ENCODE measurements at places on chromosomes 6 and 20.

DNA sequence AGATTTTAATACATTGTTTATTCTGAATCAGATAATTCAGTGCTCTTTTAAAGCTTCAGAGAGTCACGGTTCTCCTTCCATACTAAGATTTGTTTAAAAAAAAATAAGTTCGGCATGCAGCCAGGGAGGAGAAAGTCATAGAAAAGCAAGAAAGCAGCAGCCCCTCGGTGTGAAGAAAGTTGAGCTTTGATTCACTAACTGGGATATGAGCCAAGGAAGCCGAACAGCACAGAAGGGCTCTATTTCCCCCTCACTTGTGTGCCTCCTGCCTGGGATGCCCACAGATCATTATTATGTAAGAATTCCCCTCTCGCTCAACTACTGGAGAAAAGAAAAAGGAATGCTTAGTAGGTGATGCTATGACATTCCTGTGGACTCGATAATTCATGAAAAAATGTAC is 69.3 kb upstream of the SYNJ2 start:
- no peak for DNase-seq

DNA sequence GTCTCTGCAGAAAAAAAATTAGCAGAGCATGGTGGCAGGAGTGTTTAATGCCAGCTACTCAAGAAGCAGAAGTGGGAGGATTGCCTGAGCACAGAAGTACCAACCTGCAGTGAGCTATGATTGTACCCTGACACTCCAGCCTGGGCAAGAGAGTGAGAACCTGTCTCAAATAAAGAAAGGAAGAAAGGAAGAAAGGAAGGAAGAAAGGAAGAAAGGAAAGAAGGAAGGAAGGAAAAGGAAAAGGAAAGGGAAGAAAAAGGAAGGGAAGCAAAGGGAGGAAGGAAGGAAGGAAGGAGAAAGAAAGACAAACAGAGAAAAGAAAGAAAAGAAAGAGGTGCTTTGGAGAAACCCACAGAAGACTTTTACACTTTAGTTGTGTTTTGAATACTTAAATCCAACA is 12.8 kb upstream of the PDCD2 start:
- no peak for DNase-seq

DNA sequence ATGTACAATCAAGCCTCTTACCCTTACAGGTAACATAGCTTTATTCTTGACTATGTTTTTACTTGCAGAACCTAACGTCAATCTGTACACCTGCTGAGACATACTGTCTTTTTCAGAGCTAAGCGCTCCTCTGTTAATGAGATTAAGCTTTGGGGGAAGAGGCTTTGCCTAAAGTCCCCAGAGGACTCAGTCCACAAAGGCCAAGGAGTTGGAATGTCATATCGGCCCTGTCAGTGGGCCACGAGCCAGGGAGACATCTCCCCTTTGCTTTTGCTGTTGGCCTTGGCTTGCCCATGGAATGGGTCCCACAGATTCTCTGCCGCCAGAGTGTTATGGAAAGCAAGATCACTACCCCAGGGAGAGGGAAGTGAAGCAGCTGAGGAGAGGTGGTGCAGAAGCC is 64.1 kb upstream of the SOX4 start:
- DNase-seq, result no peak

DNA sequence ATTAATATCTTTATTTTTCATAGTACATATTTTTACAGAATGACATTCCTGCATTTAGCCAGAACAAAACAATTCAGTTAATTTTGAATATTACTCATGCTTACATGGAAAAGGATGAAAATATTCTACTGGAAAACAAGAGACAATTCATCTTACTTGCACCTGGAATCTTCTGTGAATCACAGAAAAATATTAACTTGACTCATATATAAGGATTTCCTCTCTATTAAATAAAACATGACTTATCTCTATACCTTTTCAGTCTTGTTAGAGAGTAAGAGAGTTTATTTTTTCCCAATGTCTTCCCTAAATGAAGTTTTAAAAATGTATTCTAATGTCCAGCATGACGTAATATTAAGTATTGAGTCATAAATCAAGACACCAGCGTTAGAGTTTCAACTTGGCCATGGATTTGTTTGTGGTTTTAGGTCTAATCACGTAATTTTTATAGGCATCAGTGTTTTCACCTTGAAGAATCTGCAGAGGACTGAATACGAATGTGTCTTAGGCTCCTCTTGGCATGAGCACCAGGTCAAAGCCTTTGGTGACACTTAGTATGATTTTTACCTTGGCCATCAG is 445.1 kb upstream of the JAG1 start:
- no peak for DNase-seq

GRCh38 chr6:142030115-142030619 is 102.6 kb upstream of the GJE1 start:
- no peak for DNase-seq

DNA sequence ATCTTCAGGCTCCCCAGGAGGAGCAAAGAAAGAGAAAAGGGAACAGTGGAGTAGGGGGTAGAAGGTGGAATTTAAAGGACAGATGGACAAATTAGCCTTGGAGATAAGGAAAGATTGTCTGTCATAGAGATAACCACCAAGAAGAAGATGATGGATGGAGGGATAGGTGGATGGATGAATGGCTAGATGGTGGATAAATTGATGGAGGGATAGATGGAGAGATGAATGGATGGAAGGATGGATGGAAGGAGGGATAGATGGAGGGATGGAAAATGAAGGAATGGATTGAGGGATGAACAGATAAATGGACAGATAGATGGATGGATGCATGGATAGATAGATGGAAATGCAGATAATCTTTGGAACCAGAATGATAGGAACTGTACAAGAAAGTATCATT is 102.8 kb downstream of the TNFAIP3 start:
- DNase-seq, result no peak

- no peak for DNase-seq
These were observed 10.5 kb downstream of the SOX4 start for GRCh38 chr6:21604081-21604480.

DNA sequence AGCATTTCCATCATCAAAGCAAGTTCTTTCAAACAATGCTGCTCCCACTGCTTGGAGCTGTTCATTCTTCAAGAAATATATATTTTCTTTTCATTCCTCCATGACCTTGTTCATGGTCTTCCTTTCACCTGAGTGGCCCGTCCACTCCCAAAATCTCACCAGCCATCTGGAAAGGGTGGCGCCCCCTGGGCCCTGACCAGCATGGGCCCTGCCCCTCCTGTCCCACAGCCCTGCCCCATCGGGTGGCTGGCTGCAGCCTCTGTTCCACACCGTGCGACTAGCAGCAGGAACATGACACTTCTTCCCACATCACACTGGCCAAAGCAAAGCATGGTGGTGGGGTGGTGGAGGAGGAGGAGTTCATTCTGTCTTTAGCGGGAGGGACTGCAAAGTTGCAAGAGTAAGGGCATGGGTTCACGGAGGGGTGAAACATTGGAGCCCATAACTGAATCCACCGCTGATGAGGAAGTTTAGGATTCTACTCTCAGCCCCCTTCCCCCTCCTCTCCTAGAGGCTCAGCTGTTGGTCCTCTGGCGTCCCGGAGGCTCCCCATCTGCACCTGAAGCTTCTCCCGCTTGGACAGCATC is 195.2 kb upstream of the SLC24A3 start:
- DNase-seq, result no peak

- no peak for DNase-seq
These were observed 14.7 kb upstream of the C6orf141 start for GRCh38 chr6:49535795-49536194.

DNA sequence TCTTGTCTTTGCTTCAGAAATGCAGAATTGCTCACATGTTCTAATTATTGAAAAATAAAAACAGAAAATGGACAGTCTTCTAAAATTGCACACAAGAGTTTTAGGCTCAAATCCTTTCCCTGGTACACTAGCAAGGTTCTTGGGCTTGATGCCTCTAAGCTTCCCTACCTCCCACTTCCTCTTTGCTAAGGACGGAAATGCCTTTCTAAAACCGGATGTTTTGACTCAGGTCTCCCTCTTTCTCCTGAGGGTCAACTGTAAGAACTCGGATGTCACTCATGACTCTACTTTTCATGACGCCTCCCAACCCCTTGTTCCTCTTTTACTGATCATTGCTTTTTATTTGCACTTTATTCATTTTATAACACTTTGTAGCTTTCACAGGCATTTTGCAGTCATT is 613.5 kb downstream of the C6orf118 start:
- DNase-seq, result no peak

DNA sequence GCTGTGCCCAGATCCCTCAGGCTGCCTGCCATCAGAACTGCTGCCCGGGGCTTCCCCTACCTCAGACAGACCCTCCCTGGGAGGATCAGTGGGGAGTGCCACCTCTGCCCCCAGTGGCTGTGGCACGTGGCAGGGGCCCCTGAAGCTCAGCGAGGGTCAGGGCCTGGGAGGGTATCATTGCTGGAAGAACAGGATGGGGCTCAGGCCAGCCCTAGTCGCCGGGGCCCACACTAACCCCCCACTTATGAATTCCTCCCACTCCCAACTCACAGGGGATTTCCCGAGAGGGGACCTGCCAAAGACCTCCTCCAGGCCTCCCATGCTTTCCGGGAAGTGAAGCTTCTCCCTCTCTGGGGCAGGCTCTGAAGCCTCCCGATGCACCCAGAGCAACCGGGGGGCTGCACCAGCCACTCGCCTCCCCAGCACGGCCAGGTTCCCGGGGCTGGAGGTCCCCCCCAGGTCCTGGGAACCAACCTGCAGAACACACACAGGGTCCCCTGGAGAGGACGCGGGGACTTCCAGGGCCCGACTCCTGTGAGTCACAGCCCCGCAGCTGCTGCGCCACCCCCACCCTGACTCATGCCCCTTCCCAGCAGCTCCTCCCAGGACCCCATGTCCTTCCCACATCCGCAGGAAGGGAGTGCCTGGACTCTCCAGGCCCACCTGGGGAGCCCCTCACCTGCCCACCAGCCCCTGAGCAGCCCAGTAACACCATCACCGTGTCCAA is 2.5 kb downstream of the TNFRSF6B start:
- DNase-seq, result peak; percentile 67

GRCh38 chr6:149268768-149269167 is 48.7 kb upstream of the TAB2 start:
- DNase-seq, result no peak

- DNase-seq, result no peak
These were observed 47.0 kb downstream of the COL19A1 start for GRCh38 chr6:69913361-69913760.

DNA sequence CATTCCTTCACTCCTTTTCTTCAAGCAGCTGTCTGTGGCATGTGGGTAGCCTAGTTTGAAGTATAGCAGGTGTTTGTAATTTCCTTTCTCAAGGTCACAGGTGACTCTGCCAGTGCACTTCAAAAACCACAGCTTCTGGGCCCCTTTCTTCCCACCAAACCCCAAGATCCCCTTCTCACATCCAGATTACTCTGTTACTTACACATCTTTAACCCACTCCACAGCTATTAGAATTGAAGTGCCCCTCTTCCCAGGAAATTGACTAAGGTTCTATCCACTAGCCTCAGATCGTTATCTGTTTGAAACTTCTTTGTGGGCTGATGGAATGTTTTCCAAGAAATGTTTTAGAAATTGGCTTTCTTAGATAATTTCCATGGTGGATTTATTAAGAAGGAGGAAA is 150.8 kb downstream of the AHI1 start:
- no peak for DNase-seq

DNA sequence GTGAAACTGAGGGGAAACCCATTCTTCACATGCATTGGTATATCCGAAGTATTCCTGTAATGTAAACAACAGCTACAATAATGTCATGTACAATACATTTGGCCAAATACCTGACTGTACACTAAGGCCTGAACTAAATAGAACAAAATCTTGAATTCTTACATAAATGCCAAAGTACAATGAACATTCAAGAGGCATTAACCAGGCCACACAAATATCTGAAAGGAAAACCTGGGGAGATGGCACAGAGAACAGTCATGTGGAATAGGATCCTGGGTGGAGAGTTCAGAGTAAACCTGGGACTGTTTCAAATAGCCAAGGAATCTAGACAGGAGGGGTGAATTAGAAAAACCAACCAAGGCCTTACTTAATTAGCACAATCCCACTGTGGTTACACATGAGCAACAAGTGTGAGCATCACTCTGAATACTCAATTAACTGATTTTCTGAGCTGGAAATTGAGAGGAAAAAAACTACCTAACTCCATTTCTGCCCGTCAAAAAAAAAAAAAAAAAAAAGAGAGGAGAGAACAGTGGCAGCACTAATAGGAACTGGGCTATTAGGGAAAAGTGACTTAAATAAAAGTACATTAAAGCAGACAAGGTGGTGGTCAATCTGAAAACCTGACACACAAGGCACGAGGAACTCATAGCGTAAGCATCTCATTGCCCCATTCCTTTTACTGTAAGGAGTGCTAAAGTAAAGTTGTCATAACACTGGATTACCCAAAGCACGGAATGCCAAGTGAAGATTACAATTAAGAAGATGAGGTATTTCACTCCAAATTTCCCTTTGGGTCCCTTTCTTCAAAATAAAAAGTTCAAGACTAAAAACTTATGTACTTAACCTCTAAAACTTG is 10.9 kb downstream of the SNX5 start:
- DNase-seq, result no peak

DNA sequence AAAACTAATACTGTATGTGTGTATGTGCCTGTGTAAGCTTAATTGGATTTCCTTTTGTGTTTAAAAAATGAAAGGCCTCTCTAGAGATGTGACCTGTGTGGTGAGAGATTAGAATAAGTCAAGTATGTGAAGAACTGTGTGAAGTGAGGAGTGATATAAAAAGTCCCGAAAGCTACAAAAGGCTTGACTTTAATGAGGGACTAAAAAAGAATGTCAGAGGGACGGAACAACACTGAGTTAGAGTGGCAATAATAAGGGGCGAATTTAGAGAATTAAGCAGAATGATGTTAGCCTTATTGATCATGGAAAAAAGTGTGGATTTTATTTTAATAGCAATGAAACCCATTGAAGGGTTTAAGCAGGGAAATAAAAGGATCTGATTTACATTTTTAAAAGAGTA is 1281.2 kb upstream of the ADGRB3 start:
- DNase-seq, result no peak

DNA sequence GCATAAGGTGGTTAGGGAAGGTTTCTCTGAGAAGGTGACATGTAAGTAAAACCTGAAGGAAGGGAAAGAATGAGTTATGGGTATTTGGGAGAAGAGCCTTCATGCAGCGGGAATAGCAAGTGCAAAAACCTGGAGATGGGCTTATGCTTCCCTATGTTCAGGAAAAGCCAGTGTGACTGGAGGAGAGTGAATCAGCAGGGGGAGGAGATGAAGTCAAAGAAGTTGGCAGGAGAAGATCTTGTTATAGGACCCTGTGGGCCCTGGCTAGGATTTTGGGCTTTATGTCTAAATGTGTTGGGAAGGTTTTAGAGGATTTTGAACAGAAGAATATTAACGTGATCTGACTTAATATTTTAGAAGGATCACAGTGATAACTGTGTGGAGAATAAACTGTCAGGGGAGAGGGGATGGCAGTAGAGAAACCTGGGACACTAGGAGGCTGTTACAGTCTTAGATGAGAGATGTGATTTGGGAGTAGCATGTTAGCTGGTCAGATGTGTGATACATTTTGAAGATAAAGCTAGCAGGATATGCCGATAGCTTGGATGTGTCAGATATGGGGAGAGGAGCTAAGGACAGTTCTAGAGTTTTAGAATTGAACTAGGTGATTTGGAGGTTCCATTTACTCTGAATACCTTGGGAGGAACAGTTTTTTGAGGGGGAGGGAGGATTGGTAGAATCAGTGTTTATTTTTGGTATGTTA is 41.0 kb downstream of the PHF3 start:
- no peak for DNase-seq

- DNase-seq, result no peak
These were observed 156.5 kb upstream of the PRDM1 start for GRCh38 chr6:105929626-105930025.

Measured in activated T-cell treated with anti-CD3 and anti-CD28 coated beads, Interleukin-2, amount 50 U/mL, for 72 hours (primary cell).